Gastroesophageal sphincter (tissue), 4 donors: ENCODE measurements at places on chromosomes 6 and 20.

DNA sequence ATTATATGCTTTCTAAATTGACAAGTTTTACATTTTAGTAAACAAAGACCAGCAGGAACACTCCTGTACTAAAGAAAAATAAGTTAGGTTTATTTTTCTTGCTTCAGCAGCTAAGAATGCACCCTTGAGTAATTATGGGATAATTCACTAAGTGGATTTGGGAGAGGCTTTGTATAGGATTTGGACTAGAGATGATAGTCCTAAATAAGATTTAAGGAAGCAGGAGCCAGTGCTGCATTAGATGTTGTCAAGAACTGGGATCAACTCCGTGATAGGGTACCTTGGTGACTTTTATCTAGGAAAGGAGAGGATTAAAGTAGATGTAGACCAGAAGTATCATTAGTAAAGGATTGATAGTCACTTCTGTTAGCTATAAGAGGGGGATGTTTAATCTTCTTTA, 4.1 kb upstream of the C6orf141 start:
- no peak overlapping the region for H3K4me3 ChIP-seq
- no peak overlapping the region for H3K27ac ChIP-seq
- H3K36me3 ChIP-seq: no peaks in the 10 kb centered on the region
- peaks cover 19% of the 10 kb centered on the region for H3K27me3 ChIP-seq

- peaks cover 5% of the 10 kb centered on the region for H3K27me3 ChIP-seq
- no peak for ATAC-seq
- H3K36me3 ChIP-seq: no peaks in the 10 kb centered on the region
- no peak overlapping the region for H3K27ac ChIP-seq
- no peaks in the 10 kb centered on the region for H3K4me1 ChIP-seq
- H3K4me3 ChIP-seq: no peak overlapping the region
These were observed 32.9 kb downstream of the PTCHD4 start for GRCh38 chr6:48078120-48078519.

- no peak overlapping the region for H3K4me3 ChIP-seq
- ATAC-seq: no peak
- H3K27ac ChIP-seq: no peak overlapping the region
- H3K27me3 ChIP-seq: no peaks in the 10 kb centered on the region
- no peaks in the 10 kb centered on the region for H3K4me1 ChIP-seq
These were observed 13.1 kb upstream of the SAYSD1 start for GRCh38 chr6:39128106-39128505.

DNA sequence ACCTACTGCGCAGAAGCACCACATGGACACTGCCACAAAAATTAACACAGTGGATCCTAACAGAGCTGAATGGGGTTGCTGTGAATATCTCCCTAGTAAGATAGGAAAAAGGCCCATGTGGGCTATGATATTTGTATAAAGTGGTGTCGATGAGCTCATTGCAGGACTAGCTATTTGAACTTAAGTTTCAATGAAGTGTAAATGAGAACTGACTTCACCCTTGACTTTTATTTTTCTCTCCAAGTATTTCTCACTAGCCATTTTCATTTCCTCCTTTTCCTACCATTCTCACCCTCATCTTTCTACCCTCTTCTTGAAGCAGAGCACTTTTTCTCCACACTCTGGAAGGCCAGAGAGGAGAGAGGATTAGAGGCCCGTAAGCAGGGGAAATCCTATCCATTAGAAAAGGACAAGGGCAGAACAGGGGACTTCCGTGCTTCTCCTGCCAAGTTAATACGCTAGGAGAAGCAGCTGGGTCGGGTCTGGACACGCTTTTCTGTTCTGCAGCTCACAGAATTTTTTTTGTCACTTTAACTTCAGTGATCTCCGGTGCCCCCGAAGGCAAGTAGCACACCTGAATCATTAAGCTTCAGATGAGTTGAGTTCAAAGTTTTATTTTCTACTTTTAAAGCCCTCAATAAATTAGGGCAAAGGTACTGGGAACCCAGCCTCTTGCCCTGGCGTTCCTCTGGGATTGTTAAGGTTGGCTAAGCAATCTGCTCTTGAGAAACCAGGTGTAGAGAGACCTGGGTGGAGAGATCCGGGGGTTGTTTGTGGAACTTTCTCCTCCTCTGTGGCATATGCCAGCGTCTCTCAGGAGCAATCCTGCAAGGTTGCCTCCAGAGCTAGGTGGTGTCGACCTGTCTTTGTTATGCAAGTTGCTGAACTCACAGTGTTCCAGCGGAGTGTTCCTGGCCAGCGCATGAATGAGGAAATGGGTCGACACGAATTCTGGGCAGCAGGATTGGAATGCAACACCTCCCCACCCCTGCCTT, 56.2 kb upstream of the ARID1B start:
- ATAC-seq: no peak
- no peaks in the 10 kb centered on the region for H3K27me3 ChIP-seq
- peak overlapping the region; percentile 91 for H3K27ac ChIP-seq
- no peaks in the 10 kb centered on the region for H3K36me3 ChIP-seq
- H3K4me1 ChIP-seq: peaks cover 4% of the 10 kb centered on the region

DNA sequence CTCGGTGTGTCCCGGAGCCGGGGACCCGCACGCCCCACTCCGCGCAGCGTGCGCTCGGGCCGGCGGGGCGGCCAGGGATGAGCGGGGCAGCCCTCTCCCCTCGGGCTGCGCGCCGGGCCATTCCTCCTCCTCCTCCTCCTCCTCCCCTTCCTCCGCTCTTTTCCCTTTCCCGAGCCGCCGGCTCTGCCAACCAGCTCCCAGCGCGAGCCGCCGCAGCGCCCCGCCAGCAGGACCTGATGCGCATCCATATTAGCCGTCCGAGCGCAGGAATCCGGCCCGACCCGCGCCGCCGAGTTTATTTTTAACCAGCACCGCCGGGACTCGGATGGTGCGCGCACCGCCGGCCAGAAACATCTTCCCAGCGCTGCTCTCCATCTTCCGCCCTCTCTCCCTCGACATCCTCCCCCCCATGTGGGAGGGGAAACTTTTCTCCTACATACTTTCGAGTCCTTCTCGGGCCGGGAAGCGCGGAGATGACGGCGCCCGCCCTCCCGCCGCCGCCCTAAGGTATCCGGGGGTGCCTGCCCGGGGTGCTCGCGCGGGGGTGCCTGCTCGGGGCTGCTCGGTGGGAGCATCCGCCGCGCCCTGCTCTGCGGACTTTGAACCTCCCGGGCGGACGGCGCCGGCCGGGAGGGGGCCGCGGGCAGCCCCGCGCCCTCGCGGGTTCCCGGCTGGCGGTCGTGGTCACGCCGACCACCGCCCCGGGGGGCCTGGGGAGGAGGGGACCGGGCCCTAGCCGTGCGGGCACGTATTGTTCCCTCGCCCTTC, 619 bp downstream of the RREB1 start:
- peak overlapping the region; percentile 73 for H3K4me3 ChIP-seq
- no peaks in the 10 kb centered on the region for H3K36me3 ChIP-seq
- no peaks in the 10 kb centered on the region for H3K4me1 ChIP-seq

DNA sequence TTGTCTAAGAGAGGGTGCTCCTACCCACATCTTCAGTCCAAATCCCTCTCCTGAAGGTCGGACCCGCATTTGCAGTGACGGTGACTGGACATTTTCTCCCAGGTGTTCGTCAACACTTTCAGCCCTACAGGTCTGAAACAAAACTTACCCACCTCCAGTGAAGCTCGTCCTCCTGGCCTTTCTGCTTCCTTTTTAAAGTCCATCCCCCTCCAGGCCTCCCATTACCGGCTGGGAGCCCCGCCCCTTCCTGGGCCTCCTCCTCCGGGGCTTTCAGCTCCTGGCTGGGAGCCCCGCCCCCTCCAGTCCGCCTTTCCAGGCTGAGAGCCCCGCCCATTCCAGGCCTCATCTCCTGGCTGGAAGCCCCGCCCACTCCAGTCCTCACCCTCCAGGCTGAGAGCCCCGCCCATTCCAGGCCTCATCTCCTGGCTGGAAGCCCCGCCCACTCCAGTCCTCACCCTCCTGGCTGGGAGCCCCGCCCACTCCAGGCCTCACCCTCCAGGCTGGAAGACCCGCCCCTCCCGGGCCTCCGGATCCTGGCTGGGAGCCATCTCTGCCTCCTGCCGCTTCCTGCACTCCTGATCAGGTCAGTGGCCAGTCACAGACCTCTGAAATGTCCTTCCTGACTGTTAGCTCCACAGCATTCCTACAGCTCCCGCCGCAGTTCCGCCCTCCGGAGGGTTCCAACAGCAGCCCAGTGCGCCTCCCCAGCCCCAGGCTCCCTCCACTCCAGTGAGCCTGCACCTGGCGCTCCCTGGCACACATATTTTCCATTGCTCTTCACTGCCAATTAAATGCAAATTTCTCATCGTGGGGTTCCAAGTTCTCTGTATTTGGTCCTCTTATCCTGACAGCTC, 98.5 kb downstream of the LY86 start:
- no peak overlapping the region for H3K4me3 ChIP-seq
- H3K27ac ChIP-seq: peak overlapping the region; percentile 64
- no peaks in the 10 kb centered on the region for H3K36me3 ChIP-seq
- H3K4me1 ChIP-seq: peaks cover 41% of the 10 kb centered on the region
- H3K27me3 ChIP-seq: no peaks in the 10 kb centered on the region

DNA sequence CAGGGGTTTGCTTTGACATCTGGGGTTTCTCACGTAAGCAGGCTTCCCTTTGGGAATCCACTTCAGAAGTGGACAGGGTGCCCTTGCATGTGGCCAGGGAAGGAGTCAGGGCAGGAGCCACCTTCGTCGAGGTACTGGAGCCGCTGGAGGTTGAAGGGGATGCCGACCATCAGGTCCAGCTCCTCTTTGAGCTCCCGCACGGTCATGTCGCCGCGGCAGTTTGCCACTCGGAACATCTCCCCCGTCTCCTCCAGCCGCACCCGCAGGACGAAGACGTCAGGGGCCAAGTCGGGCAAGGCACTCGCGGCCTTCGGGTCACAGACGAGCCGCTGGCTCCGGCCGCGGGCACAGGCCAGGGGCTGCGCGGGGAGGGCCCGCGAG, 360 bp downstream of the ANKRD60 start:
- peaks cover 41% of the 10 kb centered on the region for H3K27me3 ChIP-seq
- H3K4me1 ChIP-seq: peaks cover 14% of the 10 kb centered on the region
- ATAC-seq: peak; percentile 36
- H3K27ac ChIP-seq: no peak overlapping the region
- H3K4me3 ChIP-seq: no peak overlapping the region

DNA sequence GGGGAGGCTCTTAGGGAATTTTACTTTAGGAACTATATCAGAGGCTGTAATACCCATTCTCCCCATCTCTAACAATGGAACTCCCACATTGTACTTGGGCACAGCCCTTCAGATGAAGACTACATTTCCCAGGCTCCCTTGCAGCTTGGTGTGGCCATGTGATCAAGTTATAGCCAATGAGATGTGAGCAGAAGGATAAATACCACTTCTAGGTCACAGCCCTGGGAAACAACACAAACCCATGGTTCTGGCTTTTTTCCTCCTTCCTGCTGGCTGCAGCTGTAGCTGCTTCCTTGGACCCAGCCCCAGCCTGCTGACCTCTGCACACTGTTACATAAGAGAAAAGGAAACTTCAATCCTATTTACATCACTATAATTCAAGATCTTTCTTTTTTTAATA, 445.9 kb upstream of the JARID2 start:
- H3K27ac ChIP-seq: no peak overlapping the region
- H3K4me3 ChIP-seq: no peak overlapping the region

DNA sequence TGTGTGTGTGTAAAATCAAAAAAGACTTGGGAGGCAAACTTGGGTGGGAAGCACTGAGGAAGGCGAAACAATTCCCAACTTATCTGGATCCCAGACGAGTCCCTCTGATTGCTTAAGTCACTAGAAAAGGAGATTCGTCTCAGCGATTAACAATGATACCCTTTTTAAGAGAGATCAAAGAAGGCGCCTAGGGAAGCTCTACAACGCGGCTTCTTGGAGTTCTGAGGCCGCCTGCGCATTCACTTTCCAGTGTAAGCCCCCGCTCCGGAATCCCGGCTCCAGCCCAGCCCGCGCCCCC, 8.7 kb upstream of the TBX18 start:
- no peaks in the 10 kb centered on the region for H3K36me3 ChIP-seq
- H3K27ac ChIP-seq: no peak overlapping the region
- H3K4me3 ChIP-seq: no peak overlapping the region
- peaks cover 100% of the 10 kb centered on the region for H3K27me3 ChIP-seq

DNA sequence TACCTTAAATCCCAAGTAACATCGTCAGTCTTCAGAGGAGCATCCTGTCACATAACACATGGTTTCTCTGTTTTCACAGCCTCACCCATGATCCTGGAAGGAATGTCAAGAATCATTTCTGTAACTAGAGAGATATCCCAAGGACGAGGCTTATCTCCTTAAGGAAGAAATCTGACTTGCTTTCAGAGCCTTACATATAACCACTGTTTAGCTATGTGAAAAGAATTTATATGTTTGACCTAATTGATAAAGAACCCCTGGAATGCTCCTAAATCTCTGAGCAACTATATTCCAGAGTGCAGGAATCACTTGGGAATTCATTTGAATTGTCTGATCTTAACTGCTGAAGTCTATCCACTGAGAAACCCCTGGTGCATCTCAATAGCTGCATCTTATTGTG, 243.1 kb downstream of the ALDH8A1 start:
- no peaks in the 10 kb centered on the region for H3K4me1 ChIP-seq
- no peak overlapping the region for H3K4me3 ChIP-seq
- H3K36me3 ChIP-seq: no peaks in the 10 kb centered on the region
- H3K27ac ChIP-seq: no peak overlapping the region
- no peak for ATAC-seq
- H3K27me3 ChIP-seq: no peaks in the 10 kb centered on the region
